ENCODE measurements at places on chromosomes 13 and 19. TPM values are rescaled to one million over a fixed set of nuclear protein-coding genes. Genes with fewer than 3 reads are reported as not detected.
A peak's percentile ranks its signal among the peaks of the same experiment; 100 is the strongest.

- DNase-seq = no peak
These were observed 676 bp downstream of the CD320 start for GRCh38 chr19:8307400-8307964.

DNA sequence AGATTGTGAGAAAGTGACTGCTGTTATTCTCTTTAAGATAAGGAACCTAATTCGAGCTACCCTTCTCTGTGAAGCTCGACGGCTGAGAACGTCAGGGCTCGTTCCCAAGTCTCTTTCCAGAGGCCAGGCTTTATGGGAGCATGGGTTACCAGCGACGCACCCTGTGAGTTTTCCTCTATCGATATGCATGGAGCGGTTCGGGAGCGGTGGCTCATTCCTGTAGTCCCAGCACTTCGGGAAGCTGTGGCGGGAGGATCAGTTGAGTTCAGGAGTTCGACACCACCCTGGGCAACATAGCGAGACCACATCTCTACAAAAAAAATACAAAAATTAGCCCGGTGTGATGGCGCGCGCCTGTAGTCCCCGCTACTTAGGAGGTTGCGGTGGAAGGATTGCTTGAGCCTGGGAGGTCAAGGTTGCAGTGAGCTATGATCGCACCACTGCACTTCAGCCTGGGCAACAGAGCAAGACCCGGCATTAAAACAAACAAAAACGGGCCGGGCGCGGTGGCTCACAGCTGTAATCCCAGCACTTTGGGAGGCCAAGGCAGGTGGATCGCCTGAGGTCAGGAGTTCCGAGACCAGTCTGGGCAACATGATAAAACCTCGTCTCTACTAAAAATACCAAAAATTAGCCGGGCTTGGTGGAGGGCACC lies 681 bp upstream of the ZNF606 start:
- no peak for DNase-seq

- no peak for DNase-seq
These were observed 22.1 kb downstream of the LATS2 start for GRCh38 chr13:21039097-21039800.

DNA sequence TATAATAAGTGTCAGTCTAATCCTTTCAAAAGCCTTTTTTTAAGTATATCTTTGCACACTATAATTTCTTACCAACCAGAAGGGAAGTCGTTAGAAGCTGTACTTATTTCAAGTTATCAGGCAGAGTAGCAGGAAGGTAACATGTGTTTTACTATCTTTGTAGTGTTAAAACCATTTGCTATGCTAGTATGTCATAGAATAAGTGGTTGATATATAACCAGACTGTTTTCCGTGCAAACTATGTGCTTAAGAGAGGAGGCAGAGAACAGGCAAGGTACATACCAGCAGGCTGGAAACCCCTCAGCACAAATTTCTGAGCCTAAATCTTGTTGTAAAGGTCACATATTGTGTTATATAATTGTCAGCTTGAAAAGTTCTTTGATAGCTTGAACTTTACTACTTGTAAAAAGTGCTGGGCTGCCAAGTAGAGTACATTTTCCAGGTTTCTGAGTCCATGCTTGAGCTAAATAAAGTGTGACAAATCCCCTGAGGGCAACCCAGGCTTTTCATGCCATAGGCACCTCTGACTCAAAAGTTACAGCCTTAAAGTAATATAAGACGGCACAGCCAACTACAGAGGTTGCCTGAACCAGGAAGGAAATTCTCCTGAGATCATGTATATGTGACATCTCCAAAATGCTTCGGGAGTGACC lies 1297.4 kb downstream of the PCDH9 start:
- no peak for DNase-seq

GRCh38 chr13:84730376-84730775 lies 848.1 kb upstream of the SLITRK1 start:
- no peak for DNase-seq

- no peak for DNase-seq
These were observed 1611.9 kb upstream of the SLC10A2 start for GRCh38 chr13:104678161-104678560.

- no peak for DNase-seq
These were observed 65.8 kb downstream of the KATNAL1 start for GRCh38 chr13:30241532-30241931.

The KL gene
- total RNA-seq = not detected

- DNase-seq = no peak
These were observed 33.0 kb downstream of the DPRX start for GRCh38 chr19:53664760-53665159.

DNA sequence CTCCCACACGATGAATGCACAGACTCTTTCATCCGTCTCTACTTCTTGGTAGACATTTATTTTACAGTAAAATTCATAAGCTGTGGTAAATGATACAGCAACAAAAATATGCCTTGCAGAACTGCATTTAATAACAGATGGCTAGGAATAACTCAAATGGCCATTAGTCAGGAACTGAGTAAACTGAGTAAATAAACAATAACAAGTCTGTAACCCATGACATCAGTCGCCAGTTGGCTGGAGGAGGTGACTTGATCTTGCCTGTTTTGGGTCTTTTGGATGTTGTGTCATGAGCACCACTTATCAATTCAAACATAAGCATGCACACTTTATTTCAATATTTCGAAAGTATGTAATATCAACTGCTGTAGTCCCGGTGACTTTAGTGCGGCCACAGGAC lies 632.6 kb upstream of the ARGLU1 start:
- DNase-seq = no peak

DNA sequence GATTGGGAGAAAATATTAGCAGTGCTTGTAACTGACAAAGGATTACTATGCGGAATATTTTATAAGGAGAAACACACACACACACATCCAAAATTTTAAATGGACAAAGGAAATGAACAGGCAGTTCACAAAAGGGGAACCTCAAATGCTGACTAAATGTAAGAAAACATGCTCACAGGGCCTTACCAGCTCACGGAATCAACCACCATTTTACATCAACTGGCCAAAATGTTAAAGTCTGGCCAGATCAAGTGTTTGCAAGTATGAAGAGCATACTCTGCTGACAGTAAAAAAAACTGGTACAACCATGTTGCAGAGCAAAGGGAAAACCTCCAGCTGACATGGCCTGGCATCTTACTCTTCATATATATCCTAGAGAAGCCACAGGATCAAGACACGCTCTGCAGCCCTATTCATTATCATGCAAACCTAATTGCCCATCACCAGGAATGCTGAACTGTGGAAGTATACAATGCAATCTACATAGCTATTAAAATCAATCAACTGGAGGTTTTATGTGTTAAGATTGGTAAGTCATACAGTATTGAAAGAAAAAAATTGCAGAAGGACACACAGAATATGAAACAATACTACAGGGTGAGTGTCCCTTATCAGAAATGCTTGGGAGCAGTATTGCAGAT lies 124.4 kb downstream of the RNF17 start:
- no peak for DNase-seq

The ZSWIM9 gene
- 1.4 TPM for total RNA-seq

GRCh38 chr13:101996954-101997353 lies 404.9 kb downstream of the FGF14 start:
- no peak for DNase-seq

The SIAH3 gene
- not detected for total RNA-seq

DNA sequence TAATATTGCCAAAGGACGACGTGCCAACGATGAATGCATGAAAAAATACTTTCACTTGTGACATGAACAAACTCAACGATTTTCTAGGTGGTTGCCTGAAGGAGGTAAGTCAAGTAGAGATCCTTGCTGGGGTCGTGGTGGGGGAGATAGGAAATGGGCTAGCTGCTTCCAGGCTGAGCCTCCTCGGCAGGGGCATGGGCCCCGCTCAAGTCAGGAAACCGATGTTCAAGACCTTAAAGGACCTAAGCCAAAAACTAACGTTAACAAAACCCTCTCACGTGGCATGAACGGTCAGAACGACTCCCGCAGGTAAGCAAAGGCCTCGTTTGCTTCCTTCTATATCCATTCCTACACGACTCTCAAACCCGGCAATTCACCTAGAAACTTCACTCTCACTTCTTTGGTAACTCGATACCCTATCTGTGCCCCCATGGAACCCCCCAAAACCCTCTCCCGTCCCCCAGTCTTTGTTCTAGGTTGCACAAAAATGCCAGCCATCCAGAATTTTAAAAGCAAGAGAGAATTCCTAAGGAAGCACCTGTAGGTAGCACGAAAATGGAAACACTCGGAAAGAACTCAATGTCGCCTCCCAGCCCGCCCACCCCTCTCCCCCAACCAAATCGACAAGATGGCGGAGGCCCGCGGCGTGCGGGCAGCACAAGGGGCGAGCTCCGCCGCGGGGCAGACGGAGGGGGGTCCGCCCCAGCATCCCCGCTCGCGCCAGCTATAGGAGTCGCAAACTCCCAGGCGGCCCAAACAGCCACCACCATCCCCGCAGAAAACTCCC lies 13.6 kb downstream of the ACP4 start:
- DNase-seq = no peak

The ZNF737 gene
- total RNA-seq = 5.9 TPM

DNA sequence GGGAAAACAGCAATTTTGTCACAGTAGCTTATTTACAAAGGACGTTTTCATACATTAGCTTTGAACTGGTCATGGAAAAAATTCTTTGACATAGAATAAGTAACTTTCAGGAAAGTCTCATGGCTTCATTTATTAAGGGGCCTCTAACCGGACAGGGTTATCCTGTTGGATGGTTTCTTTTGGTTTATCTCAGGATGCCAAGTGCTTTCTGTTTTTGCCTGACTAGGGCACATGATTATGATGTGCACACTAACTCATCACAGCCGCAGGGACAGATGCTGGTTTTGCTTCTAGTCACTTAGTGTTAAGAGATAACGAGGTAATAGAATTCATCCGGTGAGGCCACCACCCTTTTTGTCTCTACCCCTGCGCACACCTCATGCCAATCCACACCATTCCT lies 53.0 kb downstream of the TGDS start:
- no peak for DNase-seq

GRCh38 chr19:35030257-35031071 lies at the start of gene SCN1B:
Gene SCN1B, plus strand, starts transcription at chr19:35030470. Its CDS starts 351 bp downstream, at chr19:35030821.
- peak; percentile 75 for DNase-seq

GRCh38 chr13:51688937-51689662 lies 104.8 kb downstream of the WDFY2 start:
- peak; percentile 38 for DNase-seq

GRCh38 chr13:35984776-35985453 lies 146.3 kb downstream of the DCLK1 start:
- DNase-seq = no peak

The LGALS7 gene
- total RNA-seq = not detected

DNA sequence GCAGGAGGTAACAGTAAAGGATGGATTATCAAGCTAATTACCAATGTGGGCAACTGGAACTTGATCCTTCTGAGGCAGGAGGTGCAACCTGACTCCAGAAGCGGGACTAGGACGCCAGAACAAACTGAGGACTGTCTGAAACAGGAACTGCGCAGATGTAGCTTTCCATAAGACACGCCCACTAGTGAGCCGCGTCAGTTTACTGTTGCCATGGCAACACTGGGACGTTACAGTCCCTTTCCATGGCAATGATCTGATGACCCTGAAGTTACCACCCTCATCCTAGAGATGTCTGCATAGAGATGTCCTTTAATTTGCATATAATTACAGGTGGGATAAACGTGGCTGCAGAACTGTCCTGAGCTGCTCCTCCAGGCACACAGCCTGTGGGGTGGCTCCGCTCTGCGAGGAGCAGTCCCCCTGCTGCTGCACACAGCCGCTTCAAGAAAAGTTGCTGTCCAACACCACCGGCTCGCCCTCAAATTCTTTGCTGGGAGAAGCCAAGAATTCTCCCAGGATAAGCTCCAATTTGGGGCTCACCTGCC lies 816.6 kb downstream of the UQCRFS1 start:
- DNase-seq = no peak

- DNase-seq = no peak
These were observed 254.1 kb downstream of the MZT1 start for GRCh38 chr13:72473321-72473720.

- no peak for DNase-seq
These were observed 118.7 kb downstream of the FOXO1 start for GRCh38 chr13:40547591-40548315.

GRCh38 chr13:93420206-93420605 lies 193.6 kb downstream of the GPC6 start:
- no peak for DNase-seq

The ZNF548 gene
- 27.1 TPM for total RNA-seq

The ZNF813 gene
- 4.9 TPM for total RNA-seq

The DIRAS1 gene
- 1.9 TPM for total RNA-seq

The CEACAM16 gene
- total RNA-seq = not detected

- no peak for DNase-seq
These were observed 212.9 kb upstream of the SERP2 start for GRCh38 chr13:44160591-44161191.

The DNAAF3 gene
- 1.6 TPM for total RNA-seq

The PRSS57 gene
- not detected for total RNA-seq

GRCh38 chr19:47512183-47512947 lies 2.5 kb downstream of the NAPA start:
- DNase-seq = no peak

DNA sequence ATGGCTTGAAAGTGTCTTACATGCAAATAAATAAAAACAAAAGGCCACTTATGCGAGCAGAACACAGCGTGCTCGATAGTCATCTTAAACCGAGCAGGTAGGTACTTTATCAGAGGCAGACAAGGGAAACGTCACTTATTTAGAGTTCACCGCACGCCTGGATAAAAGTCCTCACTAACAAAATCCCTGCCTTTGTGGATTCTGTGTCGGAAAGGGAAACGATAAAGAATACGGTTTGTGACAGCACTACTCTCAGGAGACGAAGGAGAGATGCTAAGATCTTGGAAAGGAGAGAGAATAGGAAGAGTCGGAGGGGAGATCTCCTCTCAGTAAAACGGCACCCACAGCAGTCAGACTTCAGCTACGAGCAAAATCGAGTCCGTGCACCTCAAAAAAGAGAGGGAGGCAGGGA lies 581 bp downstream of the RCBTB1 start:
- no peak for DNase-seq

- peak; percentile 68 for DNase-seq
These were observed 187.2 kb downstream of the EFNB2 start for GRCh38 chr13:106348075-106348840.

- DNase-seq = peak; percentile 10
These were observed 138.1 kb upstream of the KL start for GRCh38 chr13:32878163-32878562.

All from RPMI7951 (cell line).